Amniotic epithelial cell (primary cell): ENCODE measurements at places on chromosomes 2 and 18.
A peak's percentile ranks its signal among the peaks of the same experiment; 100 is the strongest.

- peak; percentile 49 for DNase-seq
Measured at GRCh38 chr18:48826806-48827205, 124.0 kb downstream of the SMAD7 start.

DNA sequence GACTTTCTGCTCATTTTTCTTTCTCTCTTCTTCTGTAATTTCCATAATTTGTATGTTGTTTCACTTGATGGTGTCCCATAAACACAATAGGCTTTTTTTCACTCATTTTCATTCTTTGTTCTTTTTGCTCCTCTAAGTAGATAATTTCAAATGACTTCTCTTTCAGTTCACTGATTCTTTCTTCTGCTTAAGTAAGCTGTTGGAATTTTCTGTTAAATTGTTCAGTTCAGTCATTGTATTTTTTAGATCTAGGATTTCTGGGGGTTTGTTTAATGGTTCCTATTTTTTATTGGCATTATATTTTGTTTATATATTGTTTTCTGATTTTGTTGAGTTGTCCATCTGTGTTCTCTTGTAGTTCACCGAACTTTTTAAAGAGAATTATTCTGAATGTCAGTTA lies 19.5 kb downstream of the SP140L start:
- DNase-seq = no peak

- no peak for DNase-seq
Measured at GRCh38 chr2:101991721-101992145, at the start of gene IL1R2. Gene IL1R2 (plus strand): TSS chr2:101991960. CDS start chr2:102008576, 16,616 bp downstream.

- DNase-seq = no peak
Measured at GRCh38 chr18:457521-458412, 42.7 kb downstream of the COLEC12 start.

GRCh38 chr2:219423652-219424377 lies 5.6 kb downstream of the DES start:
- no peak for DNase-seq

- DNase-seq = peak; percentile 73
Measured at GRCh38 chr2:68121873-68122679, 35.6 kb upstream of the PNO1 start.

DNA sequence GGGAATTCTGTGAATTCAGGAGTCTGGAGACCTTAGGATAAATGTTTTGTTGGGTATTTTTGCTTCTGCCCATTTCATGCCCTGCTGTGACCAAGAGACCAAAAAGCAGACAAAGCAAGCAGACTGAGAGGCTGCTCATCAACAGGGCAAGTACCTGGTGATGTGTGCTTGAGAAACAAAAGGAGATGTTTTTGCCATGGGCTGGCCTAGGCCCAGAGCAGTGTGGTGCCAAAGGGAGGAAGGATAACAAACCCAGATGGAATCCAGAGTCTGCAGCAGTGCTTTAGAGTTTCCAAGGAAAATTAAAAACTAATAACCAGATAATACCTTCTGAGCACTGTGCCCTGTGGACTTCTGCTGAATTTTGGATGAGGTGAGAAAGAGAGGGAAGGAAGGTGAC lies 538.4 kb downstream of the STK39 start:
- no peak for DNase-seq

DNA sequence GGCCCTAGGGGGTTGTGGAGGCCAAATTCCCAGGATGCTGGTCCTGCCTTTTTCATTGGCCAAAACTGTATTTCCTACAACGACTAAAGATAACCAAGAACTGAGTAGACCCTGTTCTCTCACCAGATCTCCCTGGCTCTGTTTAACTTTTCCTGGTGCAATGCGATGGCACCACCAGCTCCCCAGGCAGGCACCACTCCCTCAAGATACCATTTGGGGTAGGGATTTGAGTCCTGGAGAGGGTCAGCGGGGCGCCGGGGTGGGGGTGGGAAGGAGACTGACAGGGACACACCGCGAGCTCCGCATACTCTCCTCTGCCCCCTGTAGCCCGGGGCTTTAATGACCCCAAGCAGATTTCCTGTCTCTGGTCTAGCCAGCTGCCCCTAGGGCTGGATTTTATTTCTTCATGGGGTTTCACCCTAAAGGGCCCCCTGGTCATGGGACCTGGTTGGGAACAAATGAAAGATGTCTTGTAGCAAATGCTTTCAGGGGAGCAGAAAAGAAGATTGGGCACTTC lies 7.3 kb downstream of the SIX2 start:
- no peak for DNase-seq

GRCh38 chr2:84807063-84807485 lies 73.8 kb downstream of the TRABD2A start:
- DNase-seq = peak; percentile 99

DNA sequence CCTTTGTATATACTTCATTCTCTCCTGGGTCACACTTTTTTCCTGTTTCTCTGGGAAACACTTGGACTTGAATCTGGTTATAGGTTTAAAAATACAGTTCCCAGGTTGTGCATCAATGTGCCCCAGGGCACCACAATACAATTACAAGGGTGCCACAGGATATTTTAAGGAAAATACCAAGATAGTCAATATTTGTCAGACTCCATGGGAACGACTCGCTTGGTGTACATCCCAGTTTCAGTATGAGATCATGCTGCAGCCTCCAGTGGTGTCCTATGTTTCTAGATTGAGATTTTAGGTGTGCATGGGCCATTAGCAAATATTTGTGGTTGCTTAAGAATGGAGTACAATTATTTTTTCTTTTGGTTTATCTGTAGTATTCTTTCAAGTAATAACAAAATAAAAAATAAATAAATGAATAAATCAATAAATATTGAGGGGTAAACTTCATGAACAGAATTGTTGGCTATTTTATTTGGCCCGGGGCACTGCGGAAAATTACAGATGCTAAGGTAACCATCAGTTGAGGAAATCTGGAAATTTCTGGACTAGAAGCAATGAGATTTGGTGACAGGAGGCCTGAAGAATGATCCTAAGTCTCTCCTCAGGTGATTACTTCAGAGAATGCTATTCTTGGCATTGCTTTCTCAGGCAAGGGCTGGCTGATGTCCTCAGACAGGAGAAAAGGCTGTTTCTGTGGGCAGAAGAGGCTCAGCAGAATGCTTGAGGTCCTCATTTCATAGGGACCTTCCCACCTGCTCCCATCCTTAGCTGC lies 649.3 kb upstream of the SOX11 start:
- no peak for DNase-seq

DNA sequence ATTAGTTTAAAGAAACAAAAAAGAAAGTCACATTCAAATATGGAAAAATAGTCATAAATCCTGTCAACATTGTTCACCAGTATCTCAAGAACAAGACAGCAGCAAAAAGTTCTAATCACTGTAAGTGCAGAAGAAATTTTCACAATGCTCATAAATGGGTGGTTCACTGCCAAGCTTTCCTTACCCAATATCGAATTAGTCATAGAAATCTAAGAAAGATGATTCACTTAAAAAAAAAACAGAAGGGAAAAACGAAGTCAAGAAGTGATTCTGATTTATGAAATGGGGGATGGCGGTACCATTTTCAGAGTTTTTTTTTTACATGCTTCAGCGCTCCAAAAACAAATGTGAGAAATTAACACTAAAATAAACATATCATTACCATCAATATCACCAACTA lies 156.7 kb downstream of the EXOC6B start:
- DNase-seq = peak; percentile 94

DNA sequence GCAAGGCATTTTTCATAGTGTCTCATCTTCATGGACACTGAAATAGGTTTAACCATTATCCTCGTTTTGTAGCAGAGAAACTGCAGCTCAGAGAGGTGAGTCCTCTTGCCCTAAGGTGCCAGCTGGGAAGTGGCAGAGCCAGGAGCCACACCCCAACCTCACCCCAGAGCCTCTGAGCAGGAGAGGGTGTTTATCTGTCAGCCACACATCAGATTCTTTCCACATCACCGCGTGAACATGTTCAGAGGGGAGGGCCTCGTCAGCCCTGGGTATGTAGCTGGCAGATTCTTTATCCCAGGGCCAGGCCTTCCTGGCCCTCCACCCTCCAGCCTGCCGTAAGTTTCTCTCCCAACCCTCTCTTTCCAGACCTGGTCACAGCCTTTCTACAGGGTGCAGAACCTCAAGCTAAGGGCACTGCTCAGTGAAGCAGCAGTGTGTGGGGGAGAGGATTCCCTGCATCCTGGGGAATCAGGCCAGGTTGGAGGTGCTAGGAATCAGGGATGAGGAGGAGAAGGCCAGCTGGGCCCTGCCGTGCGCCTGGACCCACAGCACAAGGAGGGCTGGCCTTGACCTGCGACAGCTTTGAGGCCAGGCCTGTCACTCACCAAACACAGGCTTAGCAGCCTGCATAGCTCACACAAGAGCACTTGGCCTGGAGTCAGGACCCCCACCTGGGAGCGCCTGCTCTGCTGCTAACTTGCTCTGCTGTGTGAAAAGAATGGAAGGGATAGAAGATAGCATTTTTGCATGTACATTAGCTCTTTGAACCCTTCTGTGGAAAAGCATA lies 111.3 kb upstream of the MCFD2 start:
- peak; percentile 24 for DNase-seq

GRCh38 chr2:8133913-8134472 lies 547.9 kb upstream of the ID2 start:
- no peak for DNase-seq

- no peak for DNase-seq
Measured at GRCh38 chr2:85766229-85766628, 12.4 kb downstream of the ATOH8 start.

DNA sequence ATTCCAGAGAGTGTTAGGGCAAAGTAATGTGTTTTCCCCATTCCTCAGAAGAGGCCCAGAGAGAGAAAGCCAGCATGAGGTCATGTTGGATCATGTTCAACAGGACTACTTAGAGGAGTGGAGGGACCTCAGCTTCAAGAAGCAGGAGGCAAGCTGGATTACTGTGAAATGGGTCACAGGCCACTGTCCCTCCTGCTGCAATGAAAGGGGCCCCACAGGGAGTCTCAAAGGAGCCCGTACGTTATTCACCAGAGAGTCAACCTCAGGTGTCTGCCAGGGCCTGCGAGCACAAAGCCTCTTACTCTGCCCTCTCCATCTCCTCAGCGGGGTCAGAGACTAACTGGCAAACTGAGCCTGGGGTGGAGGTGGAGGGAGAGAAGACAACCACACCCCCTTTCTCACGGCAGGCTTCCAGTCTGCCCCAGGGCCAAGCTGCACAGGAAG lies 27.2 kb upstream of the ACYP2 start:
- DNase-seq = peak; percentile 21

- no peak for DNase-seq
Measured at GRCh38 chr2:98563394-98563793, 44.9 kb downstream of the COA5 start.

- no peak for DNase-seq
Measured at GRCh38 chr2:164655750-164656149, 34.5 kb upstream of the GRB14 start.

- DNase-seq = no peak
Measured at GRCh38 chr18:49804096-49804495, 9.2 kb downstream of the ACAA2 start.

- no peak for DNase-seq
Measured at GRCh38 chr2:35033748-35034147, 1321.8 kb upstream of the CRIM1 start.

- no peak for DNase-seq
Measured at GRCh38 chr2:227132986-227133385, 31.0 kb downstream of the COL4A4 start.

- peak; percentile 43 for DNase-seq
Measured at GRCh38 chr2:157628477-157629415, at the start of gene ACVR1C. Gene ACVR1C (minus strand): TSS chr2:157628864. CDS start chr2:157628644, 220 bp downstream.

DNA sequence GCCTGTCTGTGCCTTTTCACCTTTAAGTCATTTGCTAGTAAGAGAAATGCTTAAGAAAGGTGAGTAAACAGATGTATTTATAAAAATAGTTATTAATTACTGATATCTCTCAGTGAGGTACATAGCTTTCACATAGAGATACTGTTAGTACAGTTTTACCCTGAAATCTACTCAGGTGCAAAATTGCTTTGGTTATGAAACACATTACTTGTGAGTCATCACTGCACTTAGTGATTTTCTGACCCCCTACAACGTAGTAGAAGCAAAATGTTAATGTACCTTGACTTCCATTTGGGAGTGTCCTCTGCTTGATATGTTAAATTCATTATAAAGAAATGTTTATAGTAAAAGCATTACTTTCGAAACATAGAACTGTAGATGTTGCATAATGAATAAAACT lies 6.5 kb downstream of the GLS start:
- peak; percentile 49 for DNase-seq

GRCh38 chr2:30706534-30707303 lies 100.5 kb downstream of the CAPN13 start:
- DNase-seq = peak; percentile 30

GRCh38 chr18:9750606-9751304 lies 42.7 kb downstream of the RAB31 start:
- DNase-seq = no peak

DNA sequence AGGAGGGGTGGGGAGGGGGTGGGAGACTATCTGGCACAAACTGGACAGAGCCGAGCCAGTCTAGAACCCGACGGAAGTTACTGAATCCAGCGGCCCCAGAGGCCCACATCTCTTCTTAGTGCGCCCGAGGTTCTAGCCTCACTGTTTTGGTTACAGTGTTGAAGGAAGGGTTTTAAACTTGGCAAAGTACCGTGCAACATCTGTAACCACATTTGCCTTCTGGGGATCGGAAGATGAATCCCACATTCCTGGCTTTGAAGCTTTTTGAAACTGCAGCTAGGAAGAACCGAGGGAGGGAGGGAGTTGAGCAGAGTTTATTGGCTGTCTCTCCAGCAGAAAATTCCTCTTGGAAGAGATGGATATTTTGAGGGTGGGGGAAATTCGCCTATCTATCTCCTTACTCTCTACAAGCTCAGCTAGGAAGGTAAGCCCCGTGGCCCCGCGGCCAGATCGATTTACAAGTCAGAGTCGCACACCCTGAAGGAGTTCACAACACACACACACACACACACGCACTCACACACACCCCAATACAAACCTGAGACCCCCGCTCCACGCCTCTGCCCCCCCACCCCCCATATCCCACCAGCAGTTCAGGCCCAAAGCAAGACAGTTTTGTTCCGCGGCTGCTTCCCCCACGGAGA lies 1.0 kb downstream of the ACVR1 start:
- DNase-seq = peak; percentile 81

GRCh38 chr2:201135386-201135785 lies 19.4 kb downstream of the CFLAR start:
- DNase-seq = no peak

- DNase-seq = no peak
Measured at GRCh38 chr2:240793313-240794177, 26.5 kb downstream of the KIF1A start.

GRCh38 chr18:55570966-55571365 lies 17.0 kb downstream of the TCF4 start:
- no peak for DNase-seq

GRCh38 chr18:62975785-62976184 lies 260.4 kb downstream of the PHLPP1 start:
- DNase-seq = no peak

GRCh38 chr2:5845798-5846330 lies 153.7 kb downstream of the SOX11 start:
- no peak for DNase-seq

GRCh38 chr18:21439431-21439846 lies 161.1 kb downstream of the ESCO1 start:
- peak; percentile 98 for DNase-seq

- no peak for DNase-seq
Measured at GRCh38 chr2:107437265-107437664, 389.4 kb upstream of the RGPD4 start.
